NCI-H226 (cell line): ENCODE measurements at places on chromosomes 12 and 14.

GRCh38 chr12:1769809-1770494, 50.4 kb upstream of the LRTM2 start:
- DNase-seq: peak; percentile 74

DNA sequence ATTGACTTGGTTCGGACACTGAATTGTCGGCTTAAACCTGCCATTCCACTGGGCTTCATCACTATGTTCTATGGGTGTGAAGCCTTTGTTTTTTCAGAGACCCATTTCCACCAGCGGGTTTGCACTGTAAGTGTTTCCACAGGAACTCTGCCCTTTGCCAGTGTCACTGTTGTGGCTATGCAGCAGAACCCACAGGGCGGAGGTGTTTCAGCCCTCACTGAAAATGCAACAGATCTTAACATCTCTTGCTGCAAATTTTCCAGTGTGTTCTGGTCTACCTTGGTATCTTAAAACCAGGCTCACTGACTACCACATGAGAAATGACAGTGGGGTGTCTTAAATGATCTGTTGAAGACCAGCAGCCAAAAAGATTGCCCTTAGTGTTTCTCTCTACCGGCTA, 21.1 kb downstream of the PRKCH start:
- DNase-seq: no peak

DNA sequence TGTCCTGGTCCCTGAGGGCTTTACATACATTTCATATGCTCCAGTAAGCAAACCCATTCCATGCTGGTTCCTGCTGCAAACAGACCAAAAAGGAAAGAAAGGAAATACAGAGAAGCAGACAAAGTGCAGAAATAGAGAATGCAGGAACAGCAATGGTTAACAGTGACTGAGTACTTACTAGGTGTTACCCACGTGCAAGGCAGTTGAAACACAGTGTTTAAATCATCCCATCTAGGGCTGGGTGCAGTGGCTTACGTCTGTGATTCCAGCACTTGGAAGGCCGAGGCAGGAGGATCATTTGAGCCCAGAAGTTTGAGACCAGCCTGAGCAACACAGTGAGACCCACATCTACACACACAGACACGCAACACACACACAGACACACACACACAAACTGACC, 21.2 kb upstream of the NINJ2 start:
- no peak for DNase-seq

DNA sequence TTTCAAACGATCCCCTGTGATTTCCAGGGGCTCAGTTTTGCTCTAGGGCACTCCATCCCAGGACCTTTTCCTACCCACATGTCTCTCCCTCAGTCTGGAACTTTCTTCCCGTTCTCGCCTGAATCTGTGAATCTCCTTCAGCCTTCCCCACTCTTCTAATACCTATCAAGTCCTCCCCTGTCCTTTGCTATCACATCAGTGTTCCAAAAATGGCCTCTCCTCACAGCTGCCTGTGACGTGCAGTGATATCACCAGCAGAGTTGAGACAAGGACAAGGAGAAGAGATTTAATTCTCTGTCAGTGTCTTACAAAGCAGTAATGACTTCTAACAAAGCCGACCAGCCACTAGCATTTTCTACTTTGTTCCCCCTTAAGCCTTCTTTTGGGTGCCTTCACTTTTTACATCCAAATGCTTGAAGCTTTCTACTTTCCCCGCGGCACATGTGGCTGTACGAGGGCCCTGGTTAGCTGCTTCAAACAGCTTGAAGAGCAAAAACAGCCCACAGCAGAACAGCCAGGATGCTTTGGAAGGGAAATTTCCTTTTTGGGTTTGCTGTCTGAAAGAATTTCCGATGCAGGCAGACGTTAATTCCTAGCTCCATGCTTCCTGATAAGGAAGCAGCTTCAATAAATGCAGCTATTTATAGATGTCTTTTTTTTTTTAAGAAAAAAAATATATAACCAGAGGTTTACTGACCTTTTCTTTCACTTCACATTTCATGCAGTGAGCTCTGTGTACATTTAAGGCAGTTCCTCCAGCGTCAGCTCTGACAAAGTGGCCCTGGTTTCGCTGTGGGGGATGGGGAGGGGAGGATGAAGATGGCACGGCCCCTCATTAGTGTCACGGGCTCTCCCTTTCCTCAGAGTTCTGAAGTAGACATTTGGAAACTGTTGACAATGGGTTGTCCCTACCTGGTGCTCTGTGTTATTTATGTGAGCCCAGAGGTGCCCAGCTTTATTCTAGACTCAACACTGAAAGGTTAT, 109.3 kb downstream of the ETV6 start:
- DNase-seq: no peak

DNA sequence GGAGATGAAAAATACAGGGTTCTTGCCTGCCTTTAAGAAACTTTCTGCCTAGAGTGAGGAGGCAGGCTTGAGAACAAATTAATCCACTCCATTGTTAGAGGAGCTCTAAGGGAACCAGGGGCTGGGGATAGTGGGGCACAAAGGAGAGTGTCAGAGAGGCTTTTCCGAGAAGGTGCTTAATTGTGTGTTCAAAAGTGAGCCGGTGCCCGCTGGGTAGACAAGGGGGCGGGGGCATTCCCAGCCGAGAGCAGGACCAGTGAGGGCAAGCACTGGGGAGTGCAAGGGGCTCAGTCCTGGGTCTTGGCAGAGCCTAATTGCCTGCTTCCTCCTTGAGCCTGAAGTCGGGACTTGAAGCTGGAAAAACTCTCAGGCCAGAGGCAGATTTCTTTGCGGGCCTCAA, 377.4 kb downstream of the ETNK1 start:
- no peak for DNase-seq

- peak; percentile 27 for DNase-seq
Observed at GRCh38 chr14:44785096-44785495, 176.7 kb downstream of the KLHL28 start.

DNA sequence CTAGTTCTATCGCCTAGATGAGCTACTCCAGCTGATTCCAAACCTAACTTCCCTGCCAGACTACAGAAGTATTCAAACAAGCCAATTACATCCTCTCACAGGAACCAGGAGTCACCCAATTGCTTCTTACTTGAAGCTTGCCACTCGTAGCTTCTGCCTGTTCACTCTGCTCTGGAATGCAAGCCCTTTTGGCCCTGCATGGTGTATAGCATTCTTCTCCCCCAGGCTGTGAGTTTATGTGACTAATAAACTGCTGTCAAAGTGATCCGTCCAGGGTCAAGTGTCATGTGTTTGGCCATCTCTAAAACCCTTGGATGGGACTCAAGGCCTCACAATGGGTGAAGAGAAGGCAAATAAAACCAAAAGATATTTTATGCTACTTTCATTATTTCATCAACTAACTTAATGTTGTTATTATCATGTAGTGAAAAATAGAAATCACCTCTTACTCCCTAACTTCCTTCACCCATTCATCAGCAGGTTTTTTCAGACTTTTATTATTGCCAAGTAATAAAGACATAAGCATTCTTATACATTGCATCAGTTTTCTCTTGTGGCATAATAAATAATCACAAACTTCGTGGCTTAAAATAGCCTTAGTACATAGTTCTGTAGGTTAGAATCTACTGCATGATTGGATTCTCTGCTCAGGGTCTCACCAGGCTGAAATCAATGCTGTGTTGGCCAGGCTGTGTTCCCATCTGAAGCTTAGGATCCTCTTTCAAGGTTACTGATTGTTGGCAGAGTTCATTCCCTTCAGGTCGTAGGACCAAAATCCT, 1981.7 kb upstream of the FLRT2 start:
- peak; percentile 84 for DNase-seq

- DNase-seq: no peak
Observed at GRCh38 chr12:15364221-15365160, 42.2 kb downstream of the PTPRO start.

GRCh38 chr14:105629886-105630215, 103.5 kb downstream of the TMEM121 start:
- DNase-seq: no peak

DNA sequence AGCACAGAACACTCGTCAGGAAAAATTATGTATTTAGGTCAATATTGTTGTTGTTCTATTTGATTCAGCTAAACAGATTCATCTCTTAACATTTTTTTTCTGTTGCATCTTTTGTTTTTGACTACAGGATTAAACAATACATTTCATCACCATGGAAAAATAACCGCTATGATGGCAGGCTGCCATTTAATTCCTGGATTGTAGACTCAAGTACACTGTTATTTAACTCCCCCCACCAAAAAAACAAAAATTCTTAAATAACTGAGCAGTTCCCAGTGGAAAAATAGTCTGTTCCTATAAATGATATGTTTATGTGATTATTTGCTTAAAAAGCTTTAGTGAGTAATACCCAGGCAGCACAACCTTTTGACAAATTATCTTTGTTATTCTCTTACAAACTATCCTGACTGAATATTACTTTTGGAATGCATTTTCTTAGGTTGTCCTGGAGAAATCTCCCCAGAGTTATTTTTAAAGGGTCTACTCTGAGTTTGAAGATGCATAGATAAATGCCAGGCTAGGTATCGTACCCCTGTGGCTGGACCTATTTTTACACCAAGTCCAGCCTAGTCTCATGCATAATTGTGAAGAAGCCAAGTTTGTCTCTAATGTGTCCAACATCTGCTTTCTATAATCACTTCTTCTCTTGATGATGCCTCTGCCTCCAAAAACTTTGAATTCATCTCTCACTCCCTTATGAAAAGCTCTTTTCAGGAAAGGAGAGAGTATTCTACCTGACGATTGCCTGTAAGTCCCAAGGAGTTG, 3.7 kb downstream of the KERA start:
- peak; percentile 47 for DNase-seq

DNA sequence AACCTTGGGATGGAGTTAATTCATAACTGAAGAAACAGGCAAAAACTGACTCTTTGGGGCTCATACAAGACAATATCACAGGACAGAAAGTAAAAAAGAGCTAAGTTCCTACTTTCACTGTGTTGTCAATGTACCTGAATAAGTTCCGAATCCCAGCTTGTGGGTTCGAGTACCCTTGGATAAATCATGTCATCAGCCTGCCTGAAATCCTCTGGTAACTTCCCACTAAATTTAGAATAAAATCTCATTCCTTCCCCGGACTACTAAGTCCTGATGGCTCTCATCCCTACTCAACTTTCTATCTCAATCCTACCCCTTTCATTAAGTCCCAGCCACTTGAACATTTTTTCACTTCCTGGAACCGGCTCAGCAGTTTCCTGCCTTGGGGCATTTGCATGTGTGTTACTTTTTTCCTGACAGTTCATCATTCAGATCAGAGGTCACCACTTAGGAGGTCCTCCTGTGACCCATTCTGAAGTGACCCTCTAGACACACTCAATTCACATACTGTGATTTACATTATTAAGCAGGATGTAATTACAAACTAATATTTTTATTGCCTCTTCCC, 12.7 kb downstream of the ERP29 start:
- DNase-seq: no peak

DNA sequence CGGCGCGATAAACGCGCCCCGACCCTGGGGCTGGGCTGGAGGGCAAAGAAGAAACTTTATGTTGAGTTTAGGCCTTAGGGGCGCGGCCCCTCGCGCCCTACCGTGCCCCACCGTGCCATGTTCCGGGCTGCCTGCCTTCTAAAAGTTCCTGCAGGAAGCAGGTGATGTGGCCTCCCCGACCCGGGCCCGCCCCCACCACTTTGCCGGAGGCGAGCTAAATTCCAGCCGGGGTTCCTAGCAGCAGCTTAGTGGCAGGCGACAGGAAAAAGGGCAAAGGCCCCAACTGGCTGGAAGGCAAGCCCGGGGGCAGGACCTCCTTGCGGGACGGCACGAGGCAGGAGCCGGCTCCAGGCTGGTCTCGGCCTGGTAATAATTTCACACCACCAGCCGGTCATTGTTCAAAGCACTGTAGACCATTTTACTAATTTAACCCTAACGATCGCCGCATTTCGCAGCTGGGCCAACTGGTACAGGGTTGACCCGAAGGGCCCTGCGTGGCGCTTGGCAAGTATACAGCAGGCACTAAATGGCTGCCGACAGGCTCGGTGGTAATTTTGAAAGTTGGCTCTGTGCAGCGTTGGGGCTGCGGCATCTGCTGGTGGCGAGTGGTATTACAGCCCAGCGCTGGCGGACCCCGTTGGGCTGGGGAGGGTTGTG, 895 bp upstream of the CCDC88C start:
- DNase-seq: peak; percentile 29

GRCh38 chr12:41612892-41613557, 424.9 kb downstream of the PDZRN4 start:
- no peak for DNase-seq

DNA sequence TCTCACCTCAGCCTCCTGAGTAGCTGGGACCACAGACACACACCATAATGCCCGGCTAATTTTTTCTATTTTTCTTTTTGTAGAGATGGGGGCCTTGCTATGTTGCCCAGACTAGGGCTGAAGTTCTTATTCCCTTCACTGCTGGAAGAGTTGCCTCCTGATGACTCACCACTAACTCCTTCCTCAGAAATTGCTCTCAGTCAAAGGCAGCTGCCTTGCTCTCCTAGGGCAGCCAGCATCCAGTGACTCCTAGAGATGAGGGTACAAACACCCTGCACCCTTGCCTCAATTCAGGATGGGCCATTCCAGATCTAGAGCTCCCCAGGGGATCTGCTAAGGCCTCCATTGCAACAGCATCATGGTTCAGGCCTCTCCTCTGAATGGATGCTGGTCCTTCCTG, 54.0 kb upstream of the RASSF8 start:
- DNase-seq: peak; percentile 34

- DNase-seq: no peak
Observed at GRCh38 chr14:22512106-22512814, 76.8 kb downstream of the DAD1 start.

DNA sequence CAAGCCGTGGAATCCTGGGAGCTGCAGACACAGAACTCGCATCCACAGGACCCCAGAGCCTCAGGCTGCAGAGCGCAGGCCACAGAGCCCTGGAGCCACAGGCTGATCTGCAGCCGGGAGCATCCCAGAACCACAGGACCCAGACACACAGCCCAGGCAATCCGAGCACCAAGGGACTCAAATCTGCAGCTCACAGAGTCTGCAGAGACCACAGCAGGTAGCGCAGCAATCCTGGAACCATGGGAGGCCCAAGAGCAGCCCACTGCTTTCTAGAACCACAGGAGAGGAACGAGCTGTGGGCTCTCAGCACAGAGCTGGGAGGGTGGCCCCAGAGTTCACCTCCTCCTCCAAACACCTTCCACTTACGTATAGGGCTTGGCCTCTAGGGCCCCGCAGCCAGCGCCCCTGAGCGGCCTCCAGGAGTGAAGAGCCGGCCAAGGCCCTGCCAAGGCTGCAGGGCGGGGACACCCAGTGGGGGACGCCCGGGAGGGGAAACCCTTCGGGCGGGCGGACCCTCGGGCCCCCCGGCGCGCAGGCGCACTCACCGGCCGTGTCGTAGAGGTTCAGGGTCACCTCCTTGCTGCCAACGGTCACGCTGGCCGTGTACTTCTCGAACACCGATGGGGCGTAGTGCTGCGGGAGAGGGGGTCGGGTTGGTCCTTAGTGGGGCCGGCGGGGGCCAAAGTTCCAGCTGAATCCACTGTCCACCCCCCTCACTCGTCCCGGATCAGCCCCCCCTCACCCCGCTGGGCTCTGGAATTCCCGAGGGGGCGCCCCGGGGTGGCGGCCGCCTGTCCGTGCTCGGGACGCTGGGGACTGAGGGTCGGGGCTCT, 665 bp downstream of the RHOF start:
- no peak for DNase-seq

DNA sequence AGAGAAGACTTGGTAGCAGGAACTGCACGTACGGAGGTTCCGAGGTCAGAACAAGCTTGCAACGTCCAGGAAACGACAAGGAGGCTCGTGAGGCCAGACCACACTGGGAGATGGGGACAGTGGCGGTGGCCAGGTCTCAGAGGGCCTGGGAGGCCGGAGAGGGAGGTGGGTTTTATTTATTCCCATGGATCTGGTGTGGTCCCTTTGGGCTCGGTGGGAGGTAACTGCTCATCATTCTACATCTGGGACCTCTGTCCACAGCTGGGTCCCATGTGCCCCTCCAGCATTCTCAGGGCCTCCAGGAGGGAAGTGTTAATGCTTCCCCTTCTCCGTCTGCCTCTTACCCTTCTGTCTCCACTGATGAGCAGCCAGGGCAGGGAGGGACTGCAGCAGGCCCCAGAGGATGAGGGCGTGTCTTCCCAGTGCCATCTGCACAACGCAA, 35.7 kb upstream of the NCOR2 start:
- DNase-seq: no peak
